ENCODE measurements at places on chromosomes 7 and 10.

- DNase-seq, result peak; percentile 88
These were observed 345.0 kb downstream of the REEP3 start for GRCh38 chr10:63866075-63866746.

- DNase-seq, result no peak
These were observed 312.0 kb downstream of the RNLS start for GRCh38 chr10:88270871-88271713.

DNA sequence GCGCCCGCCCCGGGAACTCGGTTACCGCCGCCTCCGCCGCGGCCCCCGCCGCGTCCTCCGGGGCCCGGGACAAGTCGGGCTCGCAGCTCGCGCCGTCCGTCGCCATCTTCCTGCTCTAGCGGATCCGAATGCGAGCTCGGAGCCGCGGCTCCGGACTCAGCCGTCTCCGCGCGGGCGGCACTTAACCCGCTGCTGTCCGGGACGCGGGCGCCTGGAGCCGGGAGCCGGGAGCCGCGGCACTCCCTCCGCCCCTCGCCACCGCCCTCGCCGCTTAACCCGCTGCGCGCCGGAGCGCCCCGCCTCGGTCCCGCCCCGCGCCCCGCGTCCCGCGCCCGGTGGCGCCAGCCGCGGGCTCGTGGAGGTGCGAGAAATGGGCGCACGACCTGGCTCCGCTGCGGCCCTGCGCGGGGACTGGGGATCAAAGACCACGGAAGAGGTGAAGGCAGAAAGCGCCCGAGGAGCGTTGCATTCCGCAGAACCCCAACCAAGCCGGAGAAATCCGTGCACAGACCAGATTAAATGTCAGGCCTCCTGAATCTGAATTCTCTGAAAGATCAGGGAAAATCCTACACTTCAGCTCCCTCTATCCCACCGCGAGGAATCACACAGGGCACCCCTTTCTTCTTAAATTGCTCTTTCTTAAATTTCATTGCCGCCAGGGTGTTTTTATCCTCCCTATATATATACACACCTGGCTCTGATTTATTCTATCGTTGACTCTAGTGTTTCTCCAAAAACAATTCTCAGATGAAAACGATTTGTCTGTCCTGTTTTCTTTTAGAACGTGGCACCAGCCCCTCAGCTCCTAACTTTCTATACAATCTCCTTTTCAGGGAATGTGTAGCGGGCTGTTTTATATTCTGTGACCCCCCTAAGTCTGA is at the start of gene CTTNBP2:
CTTNBP2 (minus strand) TSS at position 132 of the 881 bp plus-strand sequence; CDS start at position 106, 26 bp downstream.
- peak; percentile 49 for DNase-seq

GRCh38 chr7:46215987-46216567 is 295.0 kb upstream of the IGFBP3 start:
- DNase-seq, result no peak

- DNase-seq, result no peak
These were observed 688 bp downstream of the PTN start for GRCh38 chr7:137342828-137343261.

DNA sequence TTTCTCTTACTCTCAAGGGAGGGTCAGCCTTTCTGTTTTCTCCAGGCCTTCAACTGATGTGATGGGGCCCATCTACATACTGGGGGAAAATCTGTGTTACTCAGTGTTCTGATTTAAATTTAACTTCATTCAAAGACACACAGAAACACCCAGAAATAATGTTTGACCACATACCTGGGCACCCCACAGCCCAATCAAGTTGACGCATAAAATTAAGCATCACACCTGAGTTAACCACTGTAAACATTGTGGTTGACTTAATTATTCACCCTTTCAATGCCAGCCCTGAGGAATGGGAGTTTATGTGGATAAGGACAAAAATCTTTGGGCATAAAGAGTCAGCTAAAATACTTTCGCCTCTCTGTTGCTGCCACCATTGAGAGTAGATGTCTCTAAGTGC is 10.0 kb upstream of the CHN2 start:
- DNase-seq, result no peak

DNA sequence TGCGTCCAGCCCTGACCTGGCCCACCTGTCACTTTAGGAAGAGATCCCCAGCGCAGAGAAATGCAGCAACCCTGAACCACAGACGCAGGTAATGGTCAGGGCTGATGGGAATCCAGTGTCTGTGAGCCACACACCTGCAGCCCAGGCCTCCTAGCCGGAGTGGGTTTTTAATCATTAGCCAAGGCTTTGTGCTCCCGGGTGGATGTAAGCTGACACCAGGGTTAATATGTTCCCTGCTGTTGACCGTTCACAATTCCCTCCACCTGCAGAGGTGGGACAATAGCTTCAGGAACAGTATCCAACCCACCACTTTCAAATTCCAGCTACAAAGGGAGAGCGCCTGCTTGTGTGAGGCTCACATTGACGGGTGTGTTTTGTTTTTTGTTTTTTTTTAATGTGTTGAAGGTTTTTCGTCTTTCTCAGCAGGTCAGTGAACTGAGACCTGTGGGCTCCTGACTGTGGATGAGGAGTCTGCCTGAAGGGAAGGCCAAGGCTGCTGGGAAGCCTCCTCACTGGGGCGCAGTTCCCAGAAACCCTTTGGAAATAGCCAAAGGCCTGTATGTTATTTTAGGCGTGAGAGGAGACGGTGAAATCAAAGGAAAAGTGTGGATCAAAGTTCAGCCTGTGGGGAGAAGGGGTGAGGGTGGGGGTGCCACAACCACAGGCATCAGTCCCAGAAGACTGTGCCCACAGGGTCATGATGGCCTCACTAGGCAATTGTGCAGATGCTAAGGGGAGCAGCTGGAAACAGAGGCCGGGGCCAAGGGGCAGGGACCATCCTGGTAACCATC is 111.1 kb downstream of the TNS3 start:
- no peak for DNase-seq

GRCh38 chr7:123208793-123209192 is 9.0 kb upstream of the SLC13A1 start:
- no peak for DNase-seq

- no peak for DNase-seq
These were observed 67.5 kb upstream of the IGFBP3 start for GRCh38 chr7:45988405-45989057.

DNA sequence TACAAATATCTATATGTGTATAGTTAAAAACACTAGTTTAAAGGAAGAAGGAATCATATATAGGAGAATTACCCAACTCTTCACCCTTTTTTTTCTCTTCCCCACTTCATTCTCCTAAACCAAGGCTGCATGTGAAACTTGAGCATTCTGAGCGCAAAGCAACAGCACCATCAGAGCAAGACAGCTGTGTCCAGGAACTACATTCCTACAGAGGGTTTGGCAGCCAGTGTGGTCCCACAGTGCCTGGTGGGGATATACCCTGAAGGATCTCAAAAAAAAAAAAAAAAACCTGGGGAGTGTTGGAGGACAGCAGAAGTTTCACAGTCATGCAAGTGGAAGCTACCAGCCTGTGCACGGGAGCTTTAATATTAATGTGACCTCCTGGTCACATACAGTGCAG is 310.4 kb downstream of the CTNNA3 start:
- DNase-seq, result no peak

GRCh38 chr10:31464552-31464951 is 145.5 kb downstream of the ZEB1 start:
- DNase-seq, result no peak

- no peak for DNase-seq
These were observed 780 bp downstream of the ALDH18A1 start for GRCh38 chr10:95655571-95656290.

DNA sequence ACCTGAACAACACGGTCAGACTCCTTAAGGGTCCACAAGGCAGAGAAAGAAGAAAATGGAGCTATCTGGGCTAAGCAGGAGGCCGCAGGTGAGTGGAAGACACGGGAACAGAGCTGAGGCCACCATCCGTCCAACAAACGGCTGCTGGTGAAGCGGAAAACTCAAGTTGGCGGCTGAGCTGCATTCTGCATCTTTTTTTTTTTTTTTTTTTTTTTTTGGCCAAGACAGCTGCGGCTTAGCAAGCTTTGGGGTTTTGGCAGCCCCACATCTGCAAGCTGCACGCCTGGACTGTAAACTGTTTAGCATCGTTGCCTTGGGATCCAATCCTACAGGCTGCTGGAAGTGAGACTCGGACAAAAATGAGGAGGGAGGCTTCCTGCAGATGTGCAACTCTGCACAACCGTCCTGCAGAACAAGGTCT is 37.4 kb downstream of the RGS10 start:
- DNase-seq, result no peak

- no peak for DNase-seq
These were observed 205.0 kb upstream of the AHR start for GRCh38 chr7:17093461-17093860.

GRCh38 chr10:49614242-49615198 is 683 bp downstream of the CHAT start:
- DNase-seq, result no peak

GRCh38 chr10:113921561-113922370 is 67.3 kb downstream of the NHLRC2 start:
- DNase-seq, result no peak

GRCh38 chr7:113819474-113819873 is 99.3 kb downstream of the PPP1R3A start:
- DNase-seq, result no peak

DNA sequence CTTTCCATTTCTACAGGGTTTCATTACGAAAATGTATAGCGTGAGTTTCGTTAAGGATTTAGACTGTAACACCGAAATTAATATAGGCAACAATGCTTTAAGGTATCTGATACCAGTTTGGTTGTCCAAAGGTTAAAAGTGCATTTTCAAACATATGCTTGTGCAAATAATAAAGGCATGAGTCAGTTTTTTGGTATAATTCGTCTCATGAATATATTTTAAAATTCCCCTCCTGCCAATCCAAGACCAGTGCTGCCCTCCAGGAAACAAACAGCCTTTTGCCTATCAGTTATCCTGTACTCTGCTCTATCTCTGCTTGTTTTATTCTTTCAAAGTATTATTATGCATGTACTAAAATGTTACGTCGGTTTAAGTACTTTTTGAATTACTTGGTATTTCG is 2.0 kb downstream of the LCOR start:
- no peak for DNase-seq

- no peak for DNase-seq
These were observed 96.8 kb upstream of the LSM8 start for GRCh38 chr7:118087126-118087525.

GRCh38 chr10:124562425-124563060 is 100.9 kb downstream of the LHPP start:
- DNase-seq, result no peak

- DNase-seq, result peak; percentile 82
These were observed 80.4 kb upstream of the CDK6 start for GRCh38 chr7:92916770-92917224.

- no peak for DNase-seq
These were observed 1506.2 kb upstream of the LRRTM3 start for GRCh38 chr10:65419629-65420028.

DNA sequence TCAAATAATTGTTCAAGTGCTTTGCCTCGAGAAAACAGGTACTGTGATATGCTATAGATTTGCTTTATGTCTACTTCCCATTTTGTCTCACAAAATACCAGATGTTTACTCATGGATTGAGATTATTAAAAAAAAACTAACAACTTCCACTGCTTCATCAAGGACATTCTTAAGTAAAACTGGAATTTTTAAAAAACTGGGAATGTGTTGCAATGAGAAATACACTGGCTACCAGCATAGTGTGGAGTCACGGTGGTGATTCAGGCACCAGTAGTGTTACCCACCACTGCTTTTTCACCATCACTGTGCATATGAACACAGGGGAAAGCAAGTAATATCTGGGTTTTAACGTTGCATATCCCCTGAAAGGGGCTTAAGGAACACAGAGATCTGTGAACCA is 21.2 kb downstream of the FIGNL1 start:
- DNase-seq, result no peak

GRCh38 chr7:151404216-151405011 is 5.4 kb downstream of the WDR86 start:
- DNase-seq, result no peak

- no peak for DNase-seq
These were observed 4.7 kb downstream of the CPA1 start for GRCh38 chr7:130384841-130385599.

All from HAP-1 (cell line).